Kidney glomerular epithelial cell (primary cell): ENCODE measurements at places on chromosomes 7 and 10.

DNA sequence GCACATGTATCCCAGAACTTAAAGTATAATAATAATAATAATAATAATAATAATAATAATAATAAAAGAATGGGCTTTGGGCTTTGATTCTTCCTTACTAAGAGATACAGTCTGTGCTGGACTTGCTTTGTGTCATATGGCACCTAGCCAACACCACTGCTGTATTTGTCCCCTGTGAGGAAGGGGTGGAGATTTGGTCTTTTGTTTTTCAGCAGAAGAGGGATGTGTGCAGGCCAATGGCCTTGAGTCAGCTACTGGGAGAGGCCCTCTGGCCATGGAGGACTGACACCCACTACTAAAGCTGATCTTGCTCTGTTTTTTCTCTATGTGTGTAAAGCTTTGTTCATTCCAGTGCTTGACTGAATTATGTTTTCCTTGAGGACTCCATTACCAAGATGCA lies 573.0 kb upstream of the PCDH15 start:
- DNase-seq: no peak

DNA sequence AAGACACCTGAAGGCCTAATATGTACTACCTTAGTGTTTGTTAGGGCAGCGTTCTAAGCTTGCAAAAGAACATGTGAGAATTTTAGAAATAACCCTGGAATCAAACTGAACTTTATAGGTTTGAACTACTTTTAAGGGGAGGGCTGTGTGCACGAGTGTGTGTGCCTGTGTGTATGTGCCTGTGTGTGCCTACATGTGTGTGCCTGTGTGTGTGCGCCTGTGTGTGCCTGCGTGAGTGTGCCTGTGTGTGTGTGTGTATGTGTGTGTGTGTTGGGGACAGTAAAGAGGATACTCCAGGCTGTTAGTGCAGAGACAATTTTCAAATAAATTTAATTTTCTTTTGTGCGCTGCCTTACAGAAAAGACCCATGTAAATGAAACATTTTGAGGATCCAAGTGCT lies 68.1 kb upstream of the WDR11 start:
- DNase-seq: no peak

- no peak for DNase-seq
Measured at GRCh38 chr7:98618786-98619185, 1.7 kb downstream of the NPTX2 start.

DNA sequence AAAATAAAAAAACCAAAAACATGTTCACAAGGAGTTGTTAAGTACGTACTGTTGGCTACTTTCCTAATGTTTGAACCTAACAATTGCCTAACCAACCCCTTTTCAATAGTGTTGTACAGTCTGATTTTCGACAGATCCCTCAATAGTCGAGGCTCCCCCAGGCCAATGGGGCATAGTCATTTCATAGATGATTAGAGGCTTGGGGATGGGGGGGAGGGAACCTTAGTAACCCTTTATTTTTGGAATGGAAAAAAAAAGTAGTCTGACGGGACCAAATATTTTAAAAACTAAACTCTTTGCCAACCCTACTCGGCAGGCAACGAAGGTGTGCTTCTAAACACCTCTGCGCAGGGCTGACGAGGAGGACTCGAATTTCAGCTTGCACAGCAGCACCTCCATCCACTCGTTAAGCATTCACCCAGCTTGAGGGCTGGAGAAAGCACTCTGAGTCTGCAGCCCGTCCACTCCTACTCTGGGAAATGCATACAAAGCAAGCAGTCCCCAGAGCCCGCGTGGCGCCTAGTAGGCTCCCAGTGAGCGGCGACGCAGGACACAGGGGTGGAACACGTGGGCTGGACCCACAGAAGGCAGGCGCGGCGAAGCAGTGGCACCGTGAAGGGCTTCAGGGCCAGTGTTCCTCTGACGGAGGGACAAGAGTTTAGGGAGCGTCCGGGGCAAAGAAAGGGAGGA lies 899 bp downstream of the PUS7 start:
- DNase-seq: peak; percentile 18

DNA sequence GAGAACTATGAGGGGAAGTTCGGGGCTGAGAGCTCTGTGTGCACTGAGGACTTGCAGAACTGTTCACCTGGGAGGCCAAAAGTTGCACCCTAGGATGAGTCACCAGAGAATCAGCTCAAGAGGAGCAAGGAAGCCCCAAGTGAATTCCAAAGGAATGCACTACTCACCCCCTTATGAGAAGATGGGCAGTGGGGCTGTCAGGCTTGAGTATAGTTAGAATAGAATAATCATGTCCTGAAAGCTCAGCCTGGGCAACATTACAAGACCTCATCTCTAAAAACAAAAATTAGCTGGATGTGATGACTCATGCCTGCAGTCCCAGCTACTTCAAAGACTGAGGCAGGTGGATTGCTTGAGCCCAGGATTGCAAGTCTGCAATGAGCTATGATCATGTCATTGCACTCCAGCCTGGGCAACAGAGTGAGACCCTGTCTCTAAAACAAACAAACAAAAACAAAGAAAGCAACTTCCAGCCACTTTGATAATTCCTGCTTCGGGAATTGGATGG lies 30.0 kb downstream of the MAP3K8 start:
- DNase-seq: no peak

- DNase-seq: no peak
Measured at GRCh38 chr10:2933924-2934323, 133.4 kb upstream of the PFKP start.

DNA sequence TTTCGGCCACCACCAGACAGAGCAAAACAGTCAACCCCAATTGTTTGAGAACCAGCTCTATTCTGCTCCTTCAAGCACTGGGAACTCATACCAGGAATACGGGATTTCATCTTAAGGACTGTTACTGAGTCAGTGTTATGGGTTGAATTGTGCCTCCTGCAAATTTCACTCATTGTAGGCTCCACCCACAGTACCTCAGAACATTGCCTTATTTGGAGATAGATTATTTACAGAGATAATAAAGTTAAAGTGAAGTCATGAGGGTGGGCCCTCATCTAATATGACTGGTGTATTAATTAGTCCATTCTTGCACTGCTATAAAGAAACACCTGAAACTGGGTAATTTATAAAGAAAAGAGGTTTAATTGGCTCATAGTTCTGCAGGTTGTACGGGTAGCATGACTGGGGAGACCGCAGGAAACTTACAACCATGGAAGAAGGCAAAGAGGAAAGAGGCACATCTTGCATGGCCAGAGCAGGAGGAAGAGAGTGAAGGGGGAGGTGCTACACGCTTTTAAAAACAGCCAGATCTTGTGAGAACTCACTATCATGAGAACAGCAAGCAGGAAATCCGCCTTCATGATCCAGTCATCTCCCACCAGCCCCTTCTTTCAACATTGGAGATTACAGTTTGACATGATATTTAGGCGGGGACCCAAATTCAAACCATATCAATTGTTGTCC lies 14.3 kb upstream of the ZNF248 start:
- no peak for DNase-seq

- DNase-seq: peak; percentile 100
Measured at GRCh38 chr10:102743588-102744373, at the start of gene WBP1L. Gene WBP1L, plus strand, starts transcription at chr10:102743948. Its CDS starts 106 bp downstream, at chr10:102744054.

- DNase-seq: peak; percentile 67
Measured at GRCh38 chr7:142516038-142516501, 233.2 kb upstream of the PRSS1 start.

DNA sequence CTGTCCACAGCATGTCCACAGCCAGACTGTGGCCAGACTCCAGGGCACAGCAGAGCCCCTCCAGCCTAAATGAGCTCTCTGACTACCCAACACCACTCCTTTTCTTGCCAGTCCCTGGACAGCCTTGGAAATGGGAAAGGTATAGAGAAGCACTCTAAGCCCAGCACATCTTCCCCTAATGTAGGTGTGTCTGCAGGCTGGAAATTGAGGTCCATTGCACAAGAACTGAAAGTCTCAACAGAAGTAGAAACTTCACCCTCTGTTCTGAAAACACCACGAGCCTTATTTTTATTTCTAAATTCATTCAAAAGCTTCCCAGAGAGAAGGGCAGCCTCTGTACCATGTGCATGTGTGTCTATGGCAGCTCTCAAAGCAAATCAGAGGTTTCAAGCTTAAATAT lies 3.7 kb upstream of the KCNMA1 start:
- no peak for DNase-seq

- no peak for DNase-seq
Measured at GRCh38 chr10:49448924-49449323, 53.0 kb upstream of the DRGX start.

DNA sequence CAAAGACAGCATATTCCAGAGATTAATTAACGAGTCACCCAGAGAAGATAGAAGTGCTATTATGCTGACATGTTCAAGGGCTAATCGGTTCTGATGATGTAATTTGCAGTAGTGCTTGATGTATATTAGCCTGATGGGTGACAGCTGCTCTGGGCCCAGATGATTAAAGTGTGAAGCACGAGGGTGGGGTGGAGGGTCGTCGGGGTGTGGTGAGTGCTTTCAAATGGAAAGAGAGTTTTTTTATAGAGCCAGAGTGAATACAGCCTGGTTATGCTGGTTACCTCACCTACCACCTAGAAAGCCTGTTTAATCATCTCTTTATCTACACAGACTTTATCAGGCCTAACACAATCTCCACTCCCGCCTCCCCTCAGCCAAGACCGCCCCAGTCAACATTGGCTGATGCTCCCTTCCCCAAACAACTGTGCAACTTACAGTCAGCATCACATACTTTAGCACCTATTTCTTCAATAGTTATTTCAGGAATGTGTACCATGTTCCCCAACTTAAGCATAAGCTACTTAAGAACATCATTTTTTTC lies 11.5 kb upstream of the STN1 start:
- DNase-seq: no peak

- no peak for DNase-seq
Measured at GRCh38 chr7:4893929-4894475, 10.5 kb upstream of the RADIL start.

GRCh38 chr10:78250313-78251015 lies 216.8 kb downstream of the RPS24 start:
- no peak for DNase-seq

DNA sequence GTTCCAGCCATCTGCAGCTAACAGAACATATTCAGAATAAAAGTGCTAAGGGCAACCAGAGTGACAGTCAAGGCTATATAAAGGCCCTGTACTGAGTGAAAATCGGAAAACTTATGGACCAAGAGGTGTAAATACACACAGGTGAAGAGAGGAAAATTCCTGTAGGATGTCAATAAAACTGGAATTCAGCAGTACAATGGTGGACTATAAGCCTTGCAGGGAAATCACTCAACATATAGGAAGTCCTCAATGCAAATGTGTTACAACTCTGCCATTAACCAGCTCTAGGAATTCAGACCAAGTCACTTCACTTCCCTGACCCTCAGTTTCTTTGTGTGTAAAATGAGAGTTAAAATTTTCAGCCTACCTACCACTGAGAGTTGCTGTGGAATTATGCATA lies 7.7 kb downstream of the USP6NL start:
- DNase-seq: no peak

DNA sequence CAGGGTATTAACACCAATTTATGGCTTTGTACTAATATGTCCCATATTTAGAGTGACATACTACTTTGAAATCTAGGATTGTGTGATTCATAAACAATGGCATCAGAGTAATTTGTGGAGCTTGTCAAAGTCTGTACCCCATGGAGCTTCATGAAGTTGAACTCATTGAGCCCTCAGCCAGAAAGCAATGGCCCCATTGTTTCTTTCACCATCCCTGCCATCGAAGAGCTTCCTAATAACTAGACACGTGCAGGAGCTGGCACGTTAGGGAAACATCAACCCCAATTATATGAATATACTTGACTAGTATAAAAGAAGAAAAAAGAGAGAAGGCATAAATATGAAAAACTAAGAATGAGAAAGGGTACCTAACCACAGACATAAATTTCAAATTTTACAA lies 206.6 kb downstream of the CXCL12 start:
- DNase-seq: no peak

- no peak for DNase-seq
Measured at GRCh38 chr7:24419077-24419476, 135.1 kb downstream of the NPY start.

DNA sequence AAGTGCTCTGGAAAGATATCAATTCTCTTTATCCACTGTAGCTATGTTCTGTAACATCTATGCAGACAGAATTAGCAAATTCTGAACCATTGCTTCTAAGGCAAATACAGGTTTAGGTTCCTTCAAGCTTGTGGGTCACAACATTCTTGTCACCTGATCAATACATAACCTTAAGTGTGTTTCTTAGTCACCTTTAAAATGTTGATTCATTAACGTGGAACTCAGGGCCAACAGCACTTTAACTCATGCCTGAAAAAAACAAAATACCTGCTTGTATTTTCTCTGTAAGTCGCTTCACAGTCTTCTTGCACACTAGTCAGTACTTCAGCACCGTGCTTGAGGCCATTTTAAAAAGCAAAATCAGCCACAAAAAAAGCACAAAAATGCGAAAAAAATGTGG lies 35.2 kb upstream of the TRIL start:
- DNase-seq: no peak

DNA sequence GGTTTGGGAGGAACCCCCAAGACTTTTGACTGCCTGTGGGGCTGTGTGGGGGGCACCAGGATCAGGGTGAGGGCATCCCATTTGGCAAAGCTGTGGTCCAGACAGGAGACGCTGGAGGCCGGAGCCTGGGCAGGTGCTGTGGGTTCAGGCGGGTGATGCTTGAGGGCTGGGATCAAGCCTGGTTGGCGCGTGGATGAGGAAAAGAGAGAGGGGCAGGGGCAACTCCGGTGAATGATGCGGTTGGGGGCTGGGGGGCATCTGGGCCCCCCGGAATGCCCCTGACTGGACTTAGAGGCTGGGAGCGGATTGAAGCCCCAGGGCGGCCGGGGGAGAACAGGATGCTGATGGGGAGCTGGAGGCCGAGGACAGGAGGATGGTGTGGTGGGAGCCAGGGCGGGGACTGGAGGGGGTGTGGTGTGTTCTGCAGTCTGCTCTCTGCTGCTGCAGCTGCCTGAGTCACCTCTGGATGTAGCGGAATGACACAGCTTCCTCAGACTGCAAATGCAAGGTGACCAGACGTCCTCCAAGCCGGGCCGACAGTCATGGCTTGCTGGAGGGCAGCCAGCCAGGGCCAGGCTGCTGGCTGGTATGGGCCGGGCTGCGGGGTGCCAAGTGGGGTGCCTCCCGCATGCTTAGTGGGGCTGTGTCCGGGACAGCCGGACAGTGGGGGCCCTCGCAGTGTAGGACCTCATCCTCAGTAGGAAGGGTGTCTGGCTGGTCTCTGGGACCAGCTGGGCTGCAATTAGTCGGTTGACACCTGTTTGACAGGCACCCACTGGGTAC lies 3.2 kb downstream of the MAFK start:
- DNase-seq: peak; percentile 64

- no peak for DNase-seq
Measured at GRCh38 chr7:100118388-100119071, 628 bp downstream of the TAF6 start.

GRCh38 chr7:131827421-131827820 lies 271.0 kb upstream of the PODXL start:
- DNase-seq: no peak

DNA sequence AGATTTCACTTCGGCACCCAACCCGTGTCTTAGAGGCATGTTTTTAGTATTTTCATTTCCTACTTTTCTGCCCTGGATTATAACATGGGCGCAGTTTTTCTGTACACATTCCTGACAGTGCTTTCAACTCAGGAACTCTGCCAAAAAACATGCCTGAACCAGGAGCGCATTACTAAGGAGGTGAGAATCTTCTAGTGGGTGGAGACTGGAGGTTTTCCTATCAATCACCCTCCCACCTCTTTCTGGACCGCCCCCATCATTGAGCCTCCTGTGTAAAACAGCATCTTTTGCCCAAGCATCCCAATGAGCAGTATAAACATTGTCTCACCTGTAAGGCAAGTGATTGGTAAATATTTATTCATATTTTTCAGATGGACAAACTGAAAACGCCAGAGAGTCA lies 53.2 kb downstream of the STK17A start:
- peak; percentile 80 for DNase-seq
